KBM-7 (cell line): ENCODE measurements at places on chromosomes 4 and X.

DNA sequence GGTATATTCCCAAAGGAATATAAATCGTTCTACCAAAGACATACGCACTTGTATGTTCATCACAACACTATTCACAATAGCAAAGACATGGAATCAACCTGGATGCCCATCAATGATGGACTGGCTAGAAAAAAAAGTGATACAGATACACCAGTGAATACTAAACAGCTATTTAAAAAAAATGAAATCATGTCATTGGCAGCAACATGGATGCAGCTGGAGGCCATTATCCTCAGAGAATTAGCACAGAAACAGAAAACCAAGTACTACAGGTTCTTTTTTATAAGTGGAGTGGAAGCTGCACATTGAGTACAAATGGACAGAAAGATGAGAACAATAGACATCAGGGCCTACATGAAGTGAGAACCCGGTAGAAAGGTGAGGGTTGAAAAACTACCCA lies 81.4 kb downstream of the ANTXR2 start:
- no peak for DNase-seq

GRCh38 chrX:632366-633042 lies 1.9 kb downstream of the SHOX start:
- DNase-seq: no peak

DNA sequence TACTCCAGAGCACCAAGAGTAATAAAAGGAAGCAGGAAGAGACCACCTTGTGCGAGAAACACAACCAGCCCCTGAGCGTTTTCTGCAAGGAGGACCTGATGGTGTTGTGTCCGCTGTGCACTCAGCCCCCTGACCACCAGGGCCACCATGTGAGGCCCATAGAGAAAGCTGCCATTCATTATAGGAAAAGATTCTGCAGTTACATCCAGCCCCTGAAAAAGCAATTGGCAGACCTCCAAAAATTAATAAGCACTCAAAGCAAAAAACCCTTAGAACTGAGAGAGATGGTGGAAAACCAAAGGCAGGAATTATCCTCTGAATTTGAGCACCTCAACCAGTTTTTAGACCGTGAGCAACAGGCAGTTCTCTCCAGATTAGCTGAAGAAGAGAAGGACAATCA lies 5.7 kb downstream of the TRIM75 start:
- no peak for DNase-seq

DNA sequence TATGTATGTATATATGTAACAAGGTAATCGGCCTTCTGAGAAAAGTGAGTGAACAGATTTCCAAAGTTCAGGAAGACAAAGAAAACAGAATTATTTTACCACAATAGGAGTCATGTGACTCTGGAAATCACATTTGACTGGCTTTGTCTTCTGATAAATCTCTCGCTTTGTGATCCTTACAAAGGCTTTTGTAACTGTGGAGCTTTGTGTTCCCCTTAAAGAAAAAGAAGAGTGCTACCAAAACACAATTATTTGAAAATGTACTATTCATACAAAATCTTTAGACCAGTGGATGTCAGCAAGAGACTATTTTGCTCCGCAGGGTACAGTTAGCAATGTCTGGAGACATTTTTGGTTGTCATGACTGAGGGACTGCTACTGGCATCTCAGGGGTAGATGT lies 238.8 kb downstream of the LDB2 start:
- no peak for DNase-seq

DNA sequence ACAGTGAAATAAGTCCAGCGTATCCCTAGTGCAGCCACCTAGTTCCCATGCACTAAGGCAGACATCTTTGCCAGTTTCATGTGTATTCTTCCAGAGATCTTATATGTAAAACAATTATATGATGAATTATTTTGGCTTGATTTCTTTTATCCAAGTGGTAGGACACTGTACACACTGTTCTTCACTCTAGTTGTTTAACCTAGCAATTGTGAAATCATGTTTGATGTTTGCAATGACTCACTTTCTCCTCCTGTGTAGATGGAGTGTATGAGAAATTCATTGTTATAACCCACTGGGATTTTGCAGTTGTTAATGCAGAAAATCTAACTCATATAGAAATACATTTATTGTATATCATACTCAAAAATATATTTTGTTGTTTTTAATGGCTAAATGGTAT lies 17.5 kb upstream of the TBC1D1 start:
- DNase-seq: no peak
